GM03348 (cell line): ENCODE measurements at places on chromosomes 7 and 10.

DNA sequence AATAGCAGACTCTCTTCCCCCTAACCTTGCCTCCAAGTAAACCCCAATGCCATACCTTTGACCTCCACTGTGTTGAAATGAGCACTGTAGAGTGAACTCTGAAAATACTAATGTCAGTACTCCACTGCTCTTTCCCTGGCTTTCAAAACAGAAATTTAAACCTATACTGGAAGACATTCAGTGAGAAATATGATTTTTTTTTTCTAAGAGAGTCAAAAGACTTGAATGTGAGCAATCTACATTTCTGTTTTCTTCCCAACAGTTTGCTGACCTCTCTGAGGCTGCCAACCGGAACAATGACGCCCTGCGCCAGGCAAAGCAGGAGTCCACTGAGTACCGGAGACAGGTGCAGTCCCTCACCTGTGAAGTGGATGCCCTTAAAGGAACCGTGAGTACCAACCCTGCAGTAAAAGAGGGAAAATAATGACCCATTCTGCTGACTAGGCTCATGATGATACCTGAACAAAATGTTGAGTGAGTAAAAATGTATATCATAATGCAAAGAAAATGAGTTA lies 6.4 kb downstream of the VIM start:
- no peak for DNase-seq

DNA sequence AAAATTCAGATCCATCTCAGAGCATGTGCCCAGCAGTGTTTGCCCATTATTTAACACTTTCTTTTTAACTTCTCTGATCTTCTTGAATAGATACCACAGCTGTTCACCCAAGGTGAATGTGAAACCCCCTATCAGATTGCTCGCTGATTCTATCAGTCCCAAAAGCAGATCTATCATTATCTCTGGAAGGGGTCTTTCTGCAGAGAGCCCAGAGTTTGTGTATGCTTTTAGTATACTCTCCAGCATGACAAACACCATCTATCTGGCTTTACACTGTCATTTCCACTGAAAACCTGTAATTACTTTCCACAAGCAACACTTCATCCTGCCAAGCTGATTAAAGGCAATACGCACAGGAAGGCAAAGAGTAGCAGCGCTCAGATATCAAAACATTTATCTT lies 168.2 kb downstream of the CACNA2D1 start:
- no peak for DNase-seq

DNA sequence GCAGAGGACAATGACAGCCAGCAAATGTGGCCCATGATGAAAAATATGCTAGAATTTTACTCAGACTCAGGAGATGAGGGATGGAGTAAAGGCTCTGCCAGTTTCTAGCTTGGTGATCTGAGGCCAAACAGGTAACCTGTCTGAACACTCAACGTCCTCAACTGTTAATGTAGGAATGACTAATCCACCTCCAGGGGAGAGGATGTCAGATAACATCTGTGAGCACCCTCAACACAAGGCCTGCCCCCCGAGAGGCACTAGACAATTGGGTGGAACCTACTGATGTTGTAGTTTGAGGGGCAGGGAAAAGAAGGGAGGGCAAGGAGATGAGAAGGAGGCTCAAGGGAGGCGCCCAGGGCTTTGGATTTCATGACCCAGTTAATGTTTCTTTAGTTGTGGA lies 445.1 kb downstream of the PLXNA4 start:
- DNase-seq: no peak

DNA sequence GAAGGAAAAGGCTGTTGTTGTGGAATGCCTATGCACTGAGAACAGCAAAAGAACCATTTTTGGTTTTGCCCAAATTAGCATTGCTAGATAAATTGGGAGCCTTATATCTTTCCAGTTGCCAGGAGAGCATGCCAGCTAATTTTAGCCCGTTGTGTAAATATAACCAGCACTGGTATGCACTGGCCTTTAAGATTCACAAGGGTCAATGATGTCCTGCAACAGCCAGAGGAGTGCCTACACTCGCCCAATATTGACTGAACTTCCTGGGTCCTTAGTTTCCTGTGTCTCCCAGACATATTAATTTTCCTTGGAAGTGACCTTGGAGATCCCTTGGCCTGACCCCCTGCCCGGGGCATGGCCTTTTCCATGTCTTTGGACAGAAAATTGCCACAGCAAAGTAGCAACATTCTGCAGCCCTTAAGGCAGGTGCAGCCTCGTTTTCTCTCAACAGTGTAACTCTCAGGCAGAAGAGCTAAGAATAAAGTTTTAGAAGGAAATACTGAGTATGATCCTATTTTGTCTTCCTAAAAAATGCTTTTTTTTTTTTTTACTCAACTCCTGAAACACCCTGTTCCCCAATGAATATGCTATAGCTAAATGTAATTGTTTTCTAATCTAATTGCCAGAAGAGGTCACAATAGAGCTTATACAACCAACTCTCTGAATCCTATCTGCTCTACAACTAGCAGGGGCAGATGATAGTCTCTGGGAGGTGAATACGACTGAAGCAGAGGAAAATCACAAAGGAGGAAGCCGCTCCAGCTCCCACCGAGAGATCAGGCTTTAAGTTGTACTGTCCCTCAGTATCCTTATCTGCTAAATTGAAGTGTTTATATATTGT lies 131.9 kb upstream of the PCGF5 start:
- peak; percentile 54 for DNase-seq

- DNase-seq: peak; percentile 24
Observed at GRCh38 chr10:117610321-117610720, 67.8 kb downstream of the EMX2 start.

DNA sequence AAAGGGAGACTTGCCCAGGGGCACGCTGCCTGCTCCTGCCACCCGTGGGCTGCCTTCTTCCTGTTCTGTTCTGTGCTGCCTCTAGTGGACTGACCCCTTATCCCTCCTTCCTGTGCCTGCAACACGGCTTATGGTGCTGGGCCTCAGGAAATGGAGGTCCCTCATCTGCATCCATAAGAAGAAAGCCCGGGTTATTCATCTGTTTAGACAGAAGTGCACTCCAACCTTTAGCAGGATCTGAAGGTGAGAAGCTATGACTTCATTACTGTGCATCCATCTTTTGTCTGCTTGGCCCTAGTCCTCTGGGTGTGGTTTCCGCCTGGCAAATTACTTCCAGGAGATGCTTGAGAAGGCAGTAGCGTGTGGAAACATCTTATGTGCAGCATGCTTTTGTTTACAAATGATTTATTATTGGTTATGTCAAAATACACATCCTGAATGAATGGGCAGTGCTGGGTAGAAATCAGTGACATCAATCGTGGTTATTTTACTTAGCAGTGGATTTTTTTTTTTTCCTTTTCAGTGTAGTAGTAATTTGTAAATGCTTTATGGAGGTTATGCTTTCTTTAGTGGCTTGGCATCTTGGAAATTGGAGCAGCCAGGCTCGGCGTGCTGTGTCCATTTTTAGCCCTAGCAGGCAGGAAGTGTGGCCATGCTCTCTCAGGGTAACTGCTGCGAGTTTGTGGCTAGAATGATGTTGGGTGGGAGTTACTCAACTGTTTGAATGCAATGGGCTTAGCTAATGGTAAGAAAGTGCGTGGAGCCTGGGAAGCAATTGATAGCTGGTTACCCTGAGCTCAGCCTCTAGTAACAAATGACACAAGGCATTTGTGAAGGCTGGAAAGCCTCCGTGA lies 12.7 kb downstream of the PTPRE start:
- peak; percentile 46 for DNase-seq

GRCh38 chr10:33715303-33715975 lies 381.0 kb upstream of the NRP1 start:
- no peak for DNase-seq

DNA sequence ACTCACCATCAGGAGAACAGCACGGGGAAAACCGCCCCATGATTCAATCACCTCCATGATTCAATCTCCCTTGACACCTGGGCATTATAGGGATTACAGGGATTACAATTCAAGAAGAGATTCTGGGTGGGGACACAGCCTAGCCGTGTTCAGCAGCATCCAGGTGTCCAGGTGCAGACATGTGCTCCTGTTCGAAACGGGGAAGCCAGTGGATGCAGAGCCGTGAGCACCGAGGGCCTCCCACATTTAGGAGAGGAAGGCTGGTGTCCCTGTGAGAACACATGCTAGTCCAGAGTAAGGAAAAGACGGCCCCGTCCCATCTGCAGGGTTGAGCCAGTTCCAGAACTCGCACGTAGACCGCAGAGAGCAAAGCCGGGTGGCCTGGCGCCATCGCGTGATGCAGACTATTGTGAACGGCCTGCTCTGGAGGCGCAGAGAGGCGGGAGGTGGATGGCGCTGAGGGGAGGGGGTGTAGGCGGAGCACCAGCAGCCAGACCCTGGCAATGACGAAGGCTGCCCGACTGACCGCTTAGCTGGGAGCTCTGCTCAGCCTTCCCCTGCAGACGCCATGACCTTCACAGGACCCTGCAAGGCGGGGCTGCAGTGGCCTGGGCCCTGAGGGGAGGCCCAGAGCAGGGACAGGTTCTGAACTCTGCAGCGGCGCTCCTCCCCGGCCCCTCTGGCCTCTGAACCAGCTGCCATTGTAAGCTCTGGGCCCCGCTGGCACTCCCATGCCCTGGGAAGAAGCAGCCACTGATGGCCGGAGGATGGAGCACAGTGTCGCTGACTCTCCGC lies 141.6 kb upstream of the TCERG1L start:
- DNase-seq: no peak

DNA sequence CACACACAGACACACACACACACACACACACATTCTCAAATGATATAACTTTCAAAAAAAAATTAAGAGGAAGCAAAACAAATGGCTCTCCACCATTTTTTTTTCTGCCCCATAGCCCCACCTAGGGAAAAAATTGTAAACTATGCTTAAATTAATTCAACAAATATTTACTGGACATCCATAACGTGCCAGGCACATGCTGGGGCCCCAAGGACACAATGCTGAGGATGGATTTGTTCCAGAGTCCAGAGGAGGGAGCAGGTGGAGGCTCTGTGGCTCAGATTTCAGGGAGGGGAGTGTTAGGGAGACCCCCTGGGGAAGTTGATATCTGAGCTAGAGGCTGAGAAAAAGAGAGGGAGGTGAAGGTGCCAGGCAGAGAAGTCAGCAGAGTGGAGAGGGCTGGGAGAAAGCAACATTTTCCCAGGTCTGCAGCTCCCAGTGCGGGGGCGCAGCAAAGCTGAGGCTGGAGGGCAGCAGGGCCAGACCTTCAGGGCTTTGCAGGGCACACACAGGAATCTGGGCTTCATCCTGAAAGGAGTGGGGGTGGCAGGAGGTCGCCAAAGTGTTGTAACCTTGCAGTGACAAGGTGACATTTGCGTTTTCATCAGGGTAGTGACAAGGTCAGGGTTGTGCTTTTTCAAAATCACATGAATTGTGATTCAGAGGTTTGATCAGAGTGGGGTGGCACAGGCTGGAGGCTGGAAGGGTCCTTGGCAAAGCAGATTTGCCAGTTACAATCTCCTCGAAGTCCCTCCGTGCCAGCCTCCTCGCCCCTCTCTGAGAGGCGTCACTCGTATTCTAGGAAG lies 261.6 kb downstream of the WDR11 start:
- DNase-seq: no peak

DNA sequence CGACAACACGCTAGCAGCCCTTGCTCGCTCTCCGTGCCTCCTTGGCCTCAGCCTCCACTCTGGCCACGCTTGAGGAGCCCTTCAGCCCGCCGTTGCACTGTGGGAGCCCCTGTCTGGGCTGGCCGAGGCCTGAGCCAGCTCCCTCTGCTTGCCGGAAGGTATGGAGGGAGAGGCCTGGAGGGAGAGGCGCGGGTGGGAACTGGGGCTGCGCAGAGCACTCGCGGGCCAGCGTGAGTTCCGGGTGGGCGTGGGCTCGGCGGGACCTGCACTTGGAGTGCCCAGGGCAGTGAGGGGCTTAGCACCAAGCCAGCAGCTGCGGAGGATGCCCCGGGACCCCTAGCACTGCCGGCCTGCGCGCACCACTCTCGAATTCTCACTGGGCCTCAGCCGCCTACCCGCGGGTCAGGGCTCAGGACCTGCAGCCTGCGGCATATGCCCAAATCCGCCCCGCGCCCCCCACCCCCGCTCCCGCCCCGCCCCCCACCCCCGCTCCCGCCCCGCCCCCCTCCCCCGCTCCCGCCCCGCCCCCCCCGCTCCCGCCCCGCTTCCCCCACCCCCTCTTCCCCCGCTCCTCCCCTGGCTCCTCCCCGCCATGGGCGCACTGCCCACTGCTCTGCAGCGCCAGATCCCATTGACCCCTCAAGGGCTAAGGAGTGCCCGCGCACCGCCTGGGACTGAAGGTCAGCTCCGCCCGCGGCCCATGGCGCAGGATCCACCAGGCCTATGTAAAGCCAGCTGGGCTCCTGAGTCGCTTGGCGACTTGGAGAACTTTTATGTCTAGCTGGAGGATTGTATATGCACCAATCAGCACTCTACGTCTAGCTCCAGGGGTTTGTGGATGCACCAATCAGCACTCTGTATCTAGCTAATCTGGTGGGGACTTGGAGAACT lies 15.9 kb upstream of the ACBD5 start:
- DNase-seq: no peak

- DNase-seq: peak; percentile 69
Observed at GRCh38 chr7:107463139-107464078, 6.4 kb upstream of the GPR22 start.

DNA sequence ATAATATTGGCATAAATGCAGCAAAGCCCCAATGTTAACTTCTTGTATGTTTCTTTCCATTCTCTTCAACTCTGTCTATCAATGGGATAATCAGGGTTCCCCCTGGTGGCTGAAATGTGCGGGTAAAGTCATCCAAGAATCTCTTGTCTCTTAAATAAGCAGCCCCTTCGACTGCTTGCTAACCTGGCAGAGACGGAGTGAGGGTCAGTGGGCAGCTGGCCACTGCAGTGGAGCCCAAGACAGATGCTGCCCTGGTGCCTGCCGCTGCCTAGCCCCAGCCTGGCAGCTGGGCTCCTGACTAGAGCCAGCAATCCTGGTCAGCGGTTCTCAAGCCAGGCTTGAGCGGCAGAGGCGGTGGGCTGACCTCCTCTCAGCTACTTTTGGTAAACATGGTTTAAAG lies 248.9 kb downstream of the COBL start:
- peak; percentile 80 for DNase-seq

- DNase-seq: no peak
Observed at GRCh38 chr10:90314718-90315117, 543.1 kb downstream of the HTR7 start.

DNA sequence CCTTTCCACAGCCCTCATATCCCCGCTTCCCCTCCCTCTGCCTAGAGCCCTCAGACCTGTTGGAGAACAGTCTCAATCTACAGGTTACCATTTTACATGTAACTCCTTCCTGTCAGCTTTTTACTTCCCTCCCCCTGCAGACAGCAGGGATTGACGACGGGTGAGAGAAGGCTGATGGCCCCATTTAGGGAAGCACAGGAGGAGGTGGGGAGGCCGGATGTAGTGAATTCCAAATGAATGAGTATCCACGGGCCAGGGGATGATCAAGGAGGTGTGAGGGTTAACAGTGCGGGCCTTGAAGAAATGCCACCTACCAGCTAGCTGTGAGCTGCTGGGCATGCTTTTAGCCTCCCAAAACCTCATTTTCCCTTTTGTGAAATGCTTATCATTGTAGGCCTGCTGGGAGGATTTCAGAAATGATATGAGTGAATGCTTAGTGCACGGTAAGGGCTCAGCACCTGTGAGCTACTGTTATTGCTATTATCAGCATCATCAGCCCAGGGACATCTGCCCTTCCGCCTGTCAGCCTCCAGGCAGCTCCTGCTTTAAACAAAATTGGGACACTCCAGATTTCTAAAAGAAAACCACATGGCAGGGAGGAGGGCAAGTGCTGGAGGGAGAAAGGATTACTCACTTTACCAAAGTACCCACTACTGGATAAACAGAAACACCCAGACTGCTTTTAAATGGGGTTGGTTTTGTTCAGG lies 6.5 kb upstream of the NANOS1 start:
- peak; percentile 87 for DNase-seq
